ENCODE measurements at places on chromosomes 16 and 17.
A peak's percentile ranks its signal among the peaks of the same experiment; 100 is the strongest.

- DNase-seq = no peak
These were observed 23.9 kb downstream of the ACLY start for GRCh38 chr17:41894791-41895331.

DNA sequence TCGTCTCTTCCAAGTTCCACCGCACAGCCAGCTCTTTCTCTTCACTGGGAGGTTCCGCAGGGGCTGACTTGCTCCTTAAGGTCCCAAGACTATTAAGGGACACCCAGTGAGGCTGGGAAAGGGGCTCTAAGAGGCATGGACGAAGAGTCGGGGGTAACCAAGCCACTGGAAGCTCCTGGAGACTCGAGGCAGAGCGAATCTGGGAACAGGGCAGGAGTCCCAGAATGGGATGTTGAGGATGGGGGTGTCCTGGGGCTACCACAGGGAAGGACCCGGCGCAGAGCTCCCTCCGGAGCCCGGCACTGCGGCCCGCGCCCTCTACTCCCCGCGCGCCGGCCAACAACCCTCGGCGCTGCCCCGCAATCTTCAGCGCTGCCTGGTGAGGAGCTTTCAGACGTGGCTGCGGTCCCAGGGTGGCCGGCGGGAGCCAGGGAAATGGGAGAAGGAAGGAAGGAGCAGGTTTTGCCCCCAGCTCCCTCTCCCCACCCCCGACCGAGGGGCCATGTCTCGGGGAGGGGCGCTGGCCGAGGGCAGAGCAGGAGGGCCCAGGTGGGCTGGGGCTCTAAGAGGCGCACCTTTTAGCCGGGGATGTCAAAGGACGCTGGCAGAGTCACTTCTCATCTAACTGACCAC lies 581 bp downstream of the CHST5 start:
- DNase-seq = no peak

DNA sequence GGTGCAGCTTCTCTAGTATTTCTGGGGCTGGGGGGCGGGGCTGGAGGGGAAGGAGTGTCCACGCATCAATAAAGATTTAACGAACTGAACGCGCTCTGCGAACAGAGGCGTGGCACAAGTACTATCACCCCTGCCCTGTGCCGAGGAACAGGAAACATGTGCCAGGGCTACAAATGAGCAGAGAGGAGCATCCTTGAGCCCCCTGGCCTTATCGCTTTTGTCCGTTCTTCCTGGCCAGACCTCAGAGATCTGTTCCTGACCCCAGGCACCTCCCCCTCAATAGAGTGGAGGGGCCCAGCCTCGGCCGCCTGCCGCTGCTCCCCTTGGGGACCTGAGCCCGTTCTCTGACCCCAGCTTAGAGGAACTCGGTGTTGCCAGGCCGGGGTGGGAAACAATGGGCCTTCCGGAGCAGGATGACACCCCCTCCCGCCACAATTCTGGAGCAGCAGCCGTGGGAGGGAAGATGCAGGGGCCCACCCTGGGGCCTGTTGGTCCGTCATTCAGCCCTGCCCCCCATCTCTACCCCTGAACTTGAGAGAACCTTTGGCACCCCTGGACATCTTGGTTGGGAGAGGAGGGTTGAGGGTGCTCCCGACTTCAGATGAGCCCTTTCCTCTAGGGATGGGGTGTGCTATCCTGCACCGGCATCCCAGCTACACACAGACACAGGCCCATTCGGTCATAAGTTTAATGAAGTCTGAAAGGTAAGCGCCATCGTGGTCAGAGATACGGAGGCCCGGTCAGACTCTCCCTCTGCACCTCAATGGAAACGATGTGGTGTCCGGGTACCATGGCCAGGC lies 1.1 kb downstream of the NAA38 start:
- DNase-seq = no peak

- no peak for DNase-seq
These were observed 215.9 kb downstream of the CPPED1 start for GRCh38 chr16:12587646-12588277.

DNA sequence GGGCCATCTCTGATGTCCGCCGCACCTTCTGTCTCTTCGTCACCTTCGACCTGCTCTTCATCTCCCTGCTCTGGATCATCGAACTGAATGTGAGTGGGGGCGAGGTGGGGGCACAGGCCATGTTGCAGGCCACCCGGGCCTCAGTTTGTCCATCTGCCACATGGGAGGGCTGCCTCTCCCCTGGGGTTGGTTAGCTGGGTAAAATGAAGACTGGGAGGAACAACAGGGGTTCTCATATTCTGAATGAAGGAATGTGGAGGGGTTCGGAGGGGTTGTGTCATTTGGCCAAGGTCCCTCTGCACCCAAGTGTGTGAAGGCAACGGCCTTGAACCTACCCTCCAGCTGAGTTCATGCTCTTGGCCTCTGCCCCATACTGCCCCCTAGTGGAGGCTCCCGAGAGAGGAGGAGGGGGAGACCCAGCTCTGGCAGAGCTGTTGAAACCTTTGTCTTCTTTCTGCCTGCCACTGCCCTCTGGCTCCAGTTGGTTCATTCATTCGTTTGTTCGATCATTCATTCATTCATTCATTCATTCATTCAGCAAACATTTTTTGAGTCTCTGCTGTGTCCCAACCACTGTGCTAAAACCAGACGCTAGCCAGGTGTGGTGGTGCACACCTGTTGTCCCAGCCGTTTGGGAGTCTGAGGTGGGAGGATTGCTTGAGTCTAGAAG lies 11.4 kb upstream of the TCAP start:
- peak; percentile 82 for DNase-seq

- DNase-seq = no peak
These were observed 1.5 kb upstream of the SRCAP start for GRCh38 chr16:30697264-30698138.

DNA sequence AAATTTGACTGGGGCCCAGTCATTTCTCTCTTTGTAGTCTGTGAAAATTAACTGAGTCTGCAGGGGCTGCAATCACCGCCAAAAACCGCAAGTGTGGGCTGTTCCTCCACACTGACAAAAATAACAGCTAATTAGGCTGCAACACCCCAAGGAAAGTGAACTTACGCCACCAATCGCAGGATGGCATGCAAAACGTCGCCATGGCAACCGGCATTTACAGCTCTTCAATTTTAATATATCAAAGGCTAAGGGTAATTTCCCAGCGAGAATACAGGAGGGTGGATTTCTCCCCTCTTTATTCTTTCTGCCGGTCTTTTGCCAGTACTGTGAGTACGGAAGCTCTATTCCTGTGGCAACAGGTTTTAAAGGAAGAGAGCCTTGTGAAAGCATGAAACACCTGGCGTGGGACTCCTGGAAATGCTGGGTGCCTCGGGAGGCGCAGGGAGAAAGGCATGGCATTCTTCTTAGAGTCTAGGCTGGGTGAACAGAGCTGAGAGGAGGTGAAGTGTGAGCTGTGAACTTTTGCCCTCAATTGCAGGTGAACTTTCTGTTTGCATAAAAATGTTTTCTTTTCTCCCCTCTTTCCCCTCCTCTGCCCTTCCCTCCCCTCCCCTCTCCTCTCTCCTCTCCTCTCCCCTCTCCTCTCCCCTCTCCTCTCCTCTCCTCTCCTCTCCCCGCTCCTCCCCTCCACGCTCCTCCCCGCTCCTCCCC lies 399.7 kb downstream of the XYLT1 start:
- DNase-seq = peak; percentile 41

DNA sequence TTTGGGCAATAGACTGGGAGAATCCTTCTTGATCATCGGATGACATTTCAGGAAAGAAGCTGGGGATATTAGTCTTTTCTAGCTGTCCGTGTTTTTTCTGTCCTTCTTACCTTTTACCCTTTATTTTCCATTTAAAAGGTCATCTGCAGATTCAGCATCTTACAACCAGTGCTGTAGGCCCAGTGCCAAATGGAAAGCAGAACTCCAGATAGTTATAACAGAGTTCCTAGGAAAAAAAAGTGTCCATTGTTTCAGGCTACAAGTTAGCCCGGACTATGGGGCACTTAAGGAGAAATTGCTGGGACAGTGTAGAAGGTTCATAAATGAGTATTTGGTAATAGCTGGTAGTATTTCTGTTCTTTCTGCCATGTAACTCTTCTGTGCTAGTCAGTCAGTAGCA lies 28.4 kb downstream of the LDHD start:
- DNase-seq = no peak

DNA sequence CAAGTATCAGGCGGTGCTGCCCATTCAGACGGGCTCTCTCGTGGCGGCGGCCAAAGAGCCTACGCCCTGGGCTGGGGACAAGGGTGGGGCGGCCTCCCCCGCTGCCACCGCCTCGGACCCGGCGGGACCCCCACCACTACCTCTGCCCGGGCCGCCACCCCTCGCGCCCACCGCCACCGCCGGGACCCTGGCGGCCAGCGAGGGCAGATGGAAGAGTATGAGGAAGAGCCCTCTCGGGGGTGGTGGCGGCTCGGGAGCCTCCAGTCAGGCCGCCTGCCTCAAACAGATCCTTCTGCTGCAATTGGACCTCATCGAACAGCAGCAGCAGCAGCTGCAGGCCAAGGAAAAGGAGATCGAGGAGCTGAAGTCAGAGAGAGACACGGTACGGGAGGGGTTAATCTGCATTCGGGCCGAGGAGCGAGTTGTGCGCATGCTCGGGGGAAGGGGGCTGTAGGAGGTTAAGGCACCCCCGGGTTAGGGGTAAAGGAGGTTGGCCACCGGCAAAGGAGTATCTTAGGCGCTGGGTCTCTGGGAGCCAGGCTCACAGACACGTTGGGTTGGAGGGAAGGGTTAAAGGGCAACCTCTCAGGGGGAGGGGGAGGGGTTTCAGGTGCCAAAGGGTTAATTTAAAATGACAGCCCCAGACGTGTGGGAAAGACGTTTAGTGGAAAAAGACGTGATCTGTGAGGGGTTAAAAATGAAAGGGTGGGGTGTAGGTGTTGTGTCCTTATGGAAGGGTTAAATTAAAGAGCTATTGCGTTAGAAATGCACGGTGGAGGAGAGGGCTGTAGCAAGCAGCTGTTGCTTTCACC lies 1.4 kb downstream of the MSL1 start:
- DNase-seq = peak; percentile 60

- no peak for DNase-seq
These were observed 12.4 kb downstream of the USP22 start for GRCh38 chr17:21030375-21030774.

DNA sequence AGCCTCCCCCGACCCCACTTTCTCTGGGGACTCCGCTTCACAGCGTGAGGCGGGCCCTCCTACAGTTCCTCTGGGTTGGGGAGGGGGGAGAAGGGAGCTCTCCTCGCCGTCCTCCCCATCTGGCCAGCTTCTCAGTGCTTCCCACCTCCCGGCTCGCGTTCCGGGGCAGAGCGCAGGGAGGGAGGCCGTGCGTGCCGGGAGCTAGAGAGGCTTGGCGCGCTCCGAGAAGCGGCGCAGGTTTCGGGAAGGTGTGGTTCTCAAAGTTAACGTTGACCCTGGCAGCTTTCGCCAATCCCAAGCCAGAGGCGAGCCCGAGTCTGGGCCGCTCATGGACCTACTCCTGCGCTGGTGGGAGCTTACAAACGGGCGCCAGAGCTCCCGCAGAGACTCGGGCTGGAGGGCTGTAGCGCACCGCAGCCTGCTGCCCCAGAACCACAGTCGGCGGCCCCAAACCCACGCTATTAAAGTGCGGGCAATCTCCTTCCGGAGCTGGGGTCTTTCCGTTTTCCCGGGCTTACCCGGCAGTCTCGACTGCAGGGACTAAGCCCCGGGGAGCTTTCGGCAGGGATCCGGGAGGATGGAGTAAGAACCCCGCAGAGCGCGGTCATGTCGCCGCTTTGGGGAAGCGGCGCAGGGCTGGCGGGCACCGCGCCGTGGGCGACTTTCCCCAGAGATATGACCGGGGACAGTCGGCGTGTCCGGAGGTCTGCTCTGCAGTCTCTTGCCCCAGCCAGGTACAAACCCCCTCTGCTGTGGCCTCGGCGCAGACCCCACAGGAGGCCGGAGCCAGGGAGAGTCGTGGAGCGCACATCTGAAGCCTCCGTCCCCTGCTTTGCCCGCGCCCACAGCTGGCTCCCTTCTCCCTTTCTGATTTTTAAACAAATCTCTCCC lies 787 bp downstream of the CDH11 start:
- no peak for DNase-seq

DNA sequence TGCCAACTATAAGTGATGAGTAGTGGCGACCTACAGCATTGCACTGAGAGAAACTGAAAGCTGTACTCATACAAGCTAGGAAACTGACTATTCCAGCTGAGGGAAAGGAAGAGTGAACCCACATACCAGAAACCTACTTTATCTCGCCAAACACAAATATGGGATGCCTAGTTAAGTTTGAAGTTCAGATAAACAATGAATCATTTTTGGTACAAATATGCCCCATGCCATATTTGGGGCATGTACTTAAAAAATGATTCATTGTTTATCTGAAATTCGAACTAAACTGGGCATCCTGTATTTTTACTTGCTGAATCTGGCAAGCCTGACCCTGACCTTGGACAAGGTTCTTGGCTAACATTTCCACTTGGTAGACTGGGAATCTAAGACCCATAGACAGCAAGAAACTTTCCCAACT lies 527.8 kb upstream of the PSMD7 start:
- DNase-seq = no peak

GRCh38 chr17:34723875-34724274 lies 144.5 kb downstream of the TMEM132E start:
- no peak for DNase-seq

- no peak for DNase-seq
These were observed 9.2 kb downstream of the CACNG1 start for GRCh38 chr17:67053438-67054000.

GRCh38 chr16:3004781-3005284 lies 7.9 kb upstream of the CLDN9 start:
- DNase-seq = no peak

- DNase-seq = no peak
These were observed 804 bp downstream of the CRYM start for GRCh38 chr16:21277045-21277926.

DNA sequence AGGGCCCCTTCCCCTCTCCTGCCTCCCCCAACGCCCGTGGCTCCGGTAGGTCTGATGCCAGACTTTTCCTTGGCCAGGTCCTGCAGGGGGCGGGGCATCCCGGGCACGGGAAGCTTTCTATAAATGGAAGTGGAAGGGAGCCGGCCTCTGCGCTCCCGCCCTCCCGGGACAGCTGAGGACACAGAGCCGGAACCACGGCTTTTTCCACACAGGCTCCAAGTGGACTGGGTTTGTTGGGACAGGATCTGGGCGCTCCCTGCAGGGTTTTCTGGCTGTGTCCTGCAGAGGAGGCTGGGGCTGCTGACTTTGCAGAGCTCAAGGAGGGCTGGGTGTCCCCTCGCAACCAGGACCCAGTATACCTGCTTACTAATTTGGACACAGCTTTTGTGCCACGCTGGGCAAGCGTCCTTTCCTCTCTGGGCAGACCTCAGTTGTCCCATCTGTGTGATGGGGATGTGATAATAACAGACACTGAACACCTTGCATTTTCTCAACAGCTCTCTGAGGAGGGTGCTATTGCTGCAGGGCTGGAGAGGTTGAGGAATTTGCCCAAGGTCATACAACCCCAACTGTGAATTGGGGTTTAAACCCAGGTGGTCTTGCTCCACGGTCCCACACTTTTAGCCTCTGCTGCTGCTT lies 1.8 kb downstream of the TNS4 start:
- DNase-seq = no peak

All from activated CD4-positive, alpha-beta T cell treated with anti-CD3 and anti-CD28 coated beads, Interleukin-2, Interleukin-4, amounts not matched to agents 100 ng/mL and 50 ng/mL, durations not matched to agents 16 hours and 8 hours (primary cell).